ENCODE measurements at places on chromosomes 3 and 15. TPM values are rescaled to one million over a fixed set of nuclear protein-coding genes. Genes with fewer than 3 reads are reported as not detected.

DNA sequence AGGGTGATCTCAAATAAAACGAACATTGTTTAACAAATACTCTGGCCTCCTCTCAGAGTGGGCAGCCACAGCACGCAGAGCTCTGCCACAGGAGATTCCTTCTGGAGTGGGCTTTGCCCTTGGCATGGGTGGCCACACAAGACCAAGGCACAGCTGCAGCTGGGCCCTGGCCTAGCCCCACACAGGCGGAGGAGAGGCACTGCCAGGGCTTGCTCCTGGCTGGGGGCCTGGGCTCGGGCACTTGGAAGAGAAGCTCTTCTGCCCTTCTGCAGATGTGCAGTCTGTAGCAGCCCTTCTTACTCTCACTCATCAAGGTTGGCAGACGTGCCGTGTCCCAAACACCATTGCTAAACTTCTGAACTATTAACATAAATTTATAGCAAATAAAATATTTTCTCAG, 67.2 kb downstream of the CRTC3 start:
- no peak for DNase-seq

- no peak for DNase-seq
Measured at GRCh38 chr15:42456971-42457370, 34.0 kb downstream of the ZNF106 start.

GRCh38 chr15:101062471-101063171, 143.5 kb downstream of the LRRK1 start:
- no peak for DNase-seq

GRCh38 chr3:2823031-2823430, 287.1 kb downstream of the IL5RA start:
- DNase-seq, result no peak

GRCh38 chr3:76668653-76669052, 371.2 kb upstream of the ROBO2 start:
- DNase-seq, result no peak

GRCh38 chr3:151316267-151316991, at the start of gene GPR87:
Gene GPR87, minus strand, starts transcription at chr3:151316820. Its CDS starts 16,720 bp downstream, at chr3:151300100.
- no peak for DNase-seq

DNA sequence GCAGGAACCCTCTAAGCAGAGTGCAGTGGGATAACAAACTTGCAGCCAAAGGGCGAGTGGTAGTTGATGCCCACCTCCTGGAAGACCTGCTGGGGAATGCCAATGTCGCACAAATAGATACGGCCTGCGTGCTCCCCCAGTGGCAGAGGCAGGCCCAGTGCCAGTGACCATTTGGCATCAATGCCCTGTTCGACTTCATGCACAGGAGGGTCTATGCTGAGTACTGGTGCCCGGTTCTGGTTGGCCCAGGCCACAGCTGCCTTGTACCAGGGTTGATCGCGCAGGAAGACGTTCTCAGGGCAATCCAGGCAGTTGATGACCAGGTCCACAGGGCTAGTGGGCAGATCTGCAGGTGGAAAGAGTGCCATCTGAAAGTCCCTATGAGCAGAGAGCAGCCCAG, 17.0 kb downstream of the CLK3 start:
- no peak for DNase-seq

DNA sequence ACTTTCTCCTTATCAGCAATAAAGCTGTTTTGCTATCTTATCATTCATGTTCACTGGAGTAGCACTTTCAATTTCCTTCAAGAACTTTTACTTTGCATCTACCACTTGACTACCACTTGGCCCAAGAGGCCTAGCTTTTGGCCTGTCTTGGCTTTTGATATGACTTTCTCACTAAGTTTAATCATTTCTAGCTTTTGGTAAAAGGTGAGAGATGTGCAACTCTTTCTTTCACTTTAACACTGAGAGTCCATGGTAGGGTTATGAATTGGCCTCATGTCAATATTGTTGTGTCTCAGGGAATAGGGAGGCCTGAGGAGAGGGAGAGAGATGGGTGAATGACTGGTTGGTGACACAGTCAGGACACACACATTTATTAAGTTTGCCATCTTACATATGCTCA, 31.0 kb upstream of the FAM3D start:
- no peak for DNase-seq

- DNase-seq, result no peak
Measured at GRCh38 chr15:74449643-74450205, 11.2 kb downstream of the UBL7 start.

- peak; percentile 18 for DNase-seq
Measured at GRCh38 chr15:58475573-58476524, 44.1 kb downstream of the LIPC start.

- DNase-seq, result no peak
Measured at GRCh38 chr15:31274496-31275330, 51.9 kb upstream of the KLF13 start.

DNA sequence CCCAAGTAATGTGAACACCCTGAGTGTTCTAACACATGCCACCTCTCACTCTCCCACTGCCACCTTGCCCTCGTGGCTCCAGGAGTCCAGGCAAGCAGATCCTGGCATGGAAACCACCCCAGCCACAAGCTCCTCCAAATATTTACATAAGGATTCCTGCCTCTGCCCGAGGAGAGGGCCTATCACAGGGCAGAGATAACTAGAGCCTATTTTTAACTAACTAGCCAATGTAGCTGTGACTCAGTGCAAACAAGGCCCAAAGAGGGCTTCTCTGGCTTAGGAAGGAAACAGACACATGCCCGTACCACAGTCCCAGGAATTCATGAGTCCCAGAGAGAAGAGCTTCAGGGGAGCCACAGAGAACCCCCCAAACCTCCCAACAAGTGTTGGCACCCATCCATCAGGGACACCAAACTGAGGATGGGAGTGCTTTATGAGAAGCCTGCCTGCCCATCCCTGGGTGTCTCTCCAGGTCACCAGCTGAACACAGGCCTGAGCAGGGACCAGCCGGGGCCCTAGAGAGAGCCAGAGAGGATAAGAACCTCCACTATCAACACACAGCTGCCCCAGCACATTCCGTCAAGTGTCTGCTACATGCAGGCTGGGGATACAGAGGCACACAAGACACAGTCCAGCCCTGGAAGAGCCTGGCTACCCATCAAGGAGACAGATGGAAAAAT, 9.2 kb downstream of the FYCO1 start:
- DNase-seq, result no peak

DNA sequence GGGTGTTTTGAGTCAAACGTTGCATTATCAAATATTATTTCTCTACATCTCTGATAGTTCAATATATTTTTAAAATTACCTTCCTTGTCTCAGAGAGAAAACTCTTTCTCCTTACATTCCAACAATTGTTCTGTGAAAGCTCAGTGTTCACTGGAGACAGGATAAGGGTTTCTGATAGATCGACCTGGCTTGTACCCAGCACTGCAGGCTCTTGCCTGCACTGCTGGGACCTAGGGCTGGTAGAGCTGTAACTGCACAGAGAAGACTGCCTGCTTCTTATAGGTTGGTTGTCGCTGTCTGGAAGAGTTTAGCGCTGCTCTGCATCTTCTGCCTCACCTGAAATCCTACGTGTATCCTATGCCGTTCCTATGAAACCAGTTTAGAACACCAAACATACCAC, 249.9 kb upstream of the LRTM1 start:
- DNase-seq, result no peak

DNA sequence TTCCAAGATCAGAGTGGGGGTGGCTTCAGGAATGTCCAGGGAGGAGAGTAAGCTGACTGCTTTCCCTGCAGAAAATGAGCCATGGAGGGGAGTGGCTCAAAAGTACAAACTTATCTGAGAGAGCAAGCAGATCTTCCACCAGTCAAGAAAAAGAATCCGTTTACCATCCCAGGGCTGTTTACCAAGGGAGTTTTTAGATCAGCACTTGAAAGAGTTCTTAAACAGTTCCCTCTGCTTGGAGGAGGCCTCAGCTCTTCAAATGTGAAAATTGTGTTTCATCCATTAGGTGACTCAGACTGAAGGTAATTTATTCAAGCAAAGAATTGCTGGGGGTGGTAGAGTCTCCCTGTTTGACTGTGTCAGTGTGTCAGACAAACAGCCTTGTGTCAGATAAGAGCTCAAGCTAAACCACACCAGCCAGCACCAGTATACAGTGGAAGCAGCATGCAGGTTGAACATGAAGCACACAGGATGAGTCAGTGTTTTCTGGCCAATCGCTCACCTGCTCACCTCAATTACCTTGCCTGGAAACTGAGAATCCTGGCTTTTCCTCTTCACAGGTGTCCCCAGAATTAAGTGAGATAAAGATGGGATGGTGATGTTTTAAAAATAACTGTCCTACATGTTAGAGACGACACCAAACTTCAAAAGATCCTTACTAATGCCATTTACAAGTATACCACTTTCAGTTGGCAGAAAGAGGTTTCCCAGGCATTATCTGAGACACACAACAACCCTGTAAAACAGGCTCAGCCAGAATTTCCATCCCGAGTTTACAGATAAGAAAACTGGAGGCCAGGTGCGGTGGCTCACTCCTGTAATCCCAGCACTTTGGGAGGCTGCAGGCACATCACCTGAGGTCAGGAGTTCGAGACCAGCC, 21.7 kb downstream of the SH3BP5 start:
- DNase-seq, result no peak

DNA sequence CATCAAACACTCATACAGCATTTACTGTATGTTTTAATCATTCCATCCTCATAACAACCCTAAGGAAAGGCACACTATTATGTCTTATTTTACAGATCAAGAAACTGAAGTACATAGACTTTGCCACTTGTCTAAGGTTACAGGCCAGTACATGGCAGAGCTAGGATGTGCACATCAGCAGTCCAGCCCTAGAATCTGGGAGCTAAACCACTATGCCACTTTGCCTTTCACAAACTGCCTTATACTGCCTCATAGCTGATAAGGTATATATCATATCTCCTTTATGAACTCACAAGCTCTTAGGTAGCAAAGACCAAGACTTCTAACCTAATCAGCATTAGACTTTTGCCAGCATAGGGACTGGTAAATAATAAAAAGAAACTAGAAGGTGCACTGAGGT, 49.1 kb downstream of the MYO9A start:
- DNase-seq, result no peak

DNA sequence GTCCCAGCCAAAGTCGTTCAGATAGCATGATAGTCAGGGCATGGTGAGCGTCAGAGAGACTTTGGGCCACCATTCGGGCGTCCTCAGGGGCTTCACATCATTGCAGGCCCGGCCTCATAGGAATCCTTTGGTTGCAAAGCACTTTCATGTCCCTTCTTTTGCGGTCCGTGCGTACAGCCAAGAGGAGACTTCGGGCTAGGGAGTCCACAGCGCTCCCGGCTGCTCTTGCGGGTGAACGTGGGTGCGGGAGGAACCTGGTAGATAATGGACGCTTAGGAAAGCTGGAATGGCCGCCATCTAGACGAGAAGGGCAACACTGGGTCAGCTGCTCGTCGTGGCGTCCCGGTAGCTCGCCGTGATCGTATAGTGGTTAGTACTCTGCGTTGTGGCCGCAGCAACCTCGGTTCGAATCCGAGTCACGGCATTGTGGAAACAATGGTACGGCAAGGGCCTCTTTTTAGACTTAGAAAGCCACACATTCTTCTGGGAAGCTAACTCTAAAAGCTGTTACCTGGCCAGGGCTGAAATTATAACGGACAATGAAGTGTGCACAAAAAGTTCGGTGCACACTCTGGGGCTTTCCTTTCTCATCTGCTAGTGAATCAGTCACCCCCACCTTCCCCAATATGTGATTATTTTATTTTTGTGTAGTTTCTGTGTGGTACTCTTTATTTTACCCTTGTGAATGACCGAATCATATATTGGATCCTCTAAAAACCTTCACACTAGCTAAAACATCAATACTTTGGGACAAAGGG, 13.2 kb upstream of the SHF start:
- DNase-seq, result peak; percentile 85

Gene LRTM1
- not detected for total RNA-seq

Gene PDIA3
- total RNA-seq, result 90.8 TPM

Gene SOX14
- total RNA-seq, result not detected

Gene CLDN18
- not detected for total RNA-seq

Gene KCNAB1
- total RNA-seq, result 11.4 TPM

Gene VPS8
- total RNA-seq, result 46.3 TPM

Gene MCTP2
- total RNA-seq, result 18.3 TPM

Gene POLQ
- total RNA-seq, result under 0.01 TPM

Gene MYZAP
- total RNA-seq, result 0.98 TPM

Gene UBE3A
- total RNA-seq, result 63.0 TPM

Gene ATP13A4
- 6.3 TPM for total RNA-seq

Gene CPEB1
- total RNA-seq, result 22.0 TPM

Gene GASK1A
- total RNA-seq, result 43.8 TPM

Gene ZDHHC3
- 139 TPM for total RNA-seq

Gene HYKK
- total RNA-seq, result 11.3 TPM

Gene TRH
- total RNA-seq, result not detected

Gene BCL2A1
- total RNA-seq, result 1.3 TPM

Gene DZIP1L
- total RNA-seq, result 40.2 TPM

Gene CHRNB4
- not detected for total RNA-seq
